Skin of body (tissue), 3 donors: ENCODE measurements at places on chromosomes 6 and 20.

GRCh38 chr6:90621581-90621980 lies 34.7 kb upstream of the MAP3K7 start:
- no peak for DNase-seq

GRCh38 chr6:146489468-146490151 lies 54.0 kb upstream of the RAB32 start:
- no peak for DNase-seq

- no peak for DNase-seq
Observed at GRCh38 chr6:45608252-45608913, 230.6 kb upstream of the SUPT3H start.

DNA sequence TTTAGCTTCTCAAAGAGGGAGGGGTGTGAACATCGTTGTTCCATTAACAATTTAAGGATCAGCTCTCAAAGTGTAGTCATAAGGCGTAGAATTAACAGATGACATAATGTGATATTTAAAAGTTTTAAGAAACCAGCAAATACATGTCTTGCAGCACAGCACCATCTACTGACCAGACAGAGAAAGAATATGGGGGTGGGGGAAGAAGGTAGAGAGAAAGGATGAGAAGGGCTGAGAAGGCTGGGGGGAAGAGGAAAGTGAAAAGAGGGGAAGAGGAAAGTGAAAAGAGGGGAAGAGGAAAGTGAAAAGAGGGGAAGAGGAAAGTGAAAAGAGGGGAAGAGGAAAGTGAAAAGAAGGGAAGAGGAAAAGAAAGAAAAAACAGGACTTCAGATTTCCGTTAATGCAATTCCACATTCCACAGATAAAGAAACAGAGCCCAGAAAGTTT lies 80.9 kb downstream of the HAO1 start:
- DNase-seq = peak; percentile 77

DNA sequence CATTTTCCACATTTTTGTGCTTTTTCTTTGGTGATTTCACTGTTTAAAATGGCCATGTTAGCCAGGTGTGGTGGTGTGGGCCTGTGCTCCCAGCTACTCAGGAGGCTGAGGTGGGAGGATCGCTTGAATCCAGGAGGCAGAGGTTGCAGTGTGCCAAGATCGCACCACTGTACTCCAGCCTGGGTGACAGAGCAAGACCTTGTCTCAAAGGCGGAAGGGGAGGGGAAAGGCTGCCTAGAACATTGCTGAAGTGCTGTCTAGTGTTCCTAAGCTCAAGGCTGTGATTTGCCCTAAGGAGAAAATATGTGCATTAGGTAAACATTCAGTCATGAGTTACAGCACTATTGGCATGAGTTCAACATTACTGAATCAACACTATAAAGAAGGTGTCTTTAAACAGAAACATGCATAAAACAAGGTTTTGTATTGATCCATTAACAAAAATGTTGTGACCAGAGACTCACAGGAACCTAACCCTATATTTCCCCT lies 14.0 kb downstream of the ZC2HC1B start:
- no peak for DNase-seq

DNA sequence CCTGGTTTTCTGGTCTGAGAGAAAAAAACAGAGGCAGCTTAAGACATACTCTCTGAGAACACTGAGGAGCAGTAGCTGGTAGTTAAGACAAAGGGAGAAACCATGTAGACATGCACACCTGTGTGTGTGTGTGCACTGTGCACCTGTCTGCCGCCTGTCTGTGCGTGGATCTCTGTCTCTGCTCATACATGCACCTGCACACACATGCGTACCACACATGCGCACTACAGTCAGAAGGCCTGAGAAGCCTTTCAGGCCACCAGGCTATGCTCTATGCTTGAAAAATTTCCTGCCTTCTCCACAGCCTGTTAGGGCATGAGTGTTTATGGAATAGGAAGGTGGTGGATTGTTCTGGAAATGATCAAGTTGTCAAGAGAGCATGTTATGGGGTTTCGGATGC lies 103.5 kb downstream of the CDH4 start:
- DNase-seq = no peak
